ENCODE measurements at places on chromosomes 4 and X. TPM values are rescaled to one million over a fixed set of nuclear protein-coding genes. Genes with fewer than 3 reads are reported as not detected.

Gene SLC9B1
- total RNA-seq, result 0.95 TPM

Gene MSANTD1
- total RNA-seq, result 1.1 TPM

Gene PGAM4
- total RNA-seq, result not detected

Gene YY2
- 2.7 TPM for total RNA-seq

Gene MAGEE2
- total RNA-seq, result not detected

Gene NPY2R
- total RNA-seq, result 0.28 TPM

Gene MAGEA2B
- not detected for total RNA-seq

Gene CXXC4
- total RNA-seq, result 0.12 TPM

Gene NAP1L2
- total RNA-seq, result 1.5 TPM

DNA sequence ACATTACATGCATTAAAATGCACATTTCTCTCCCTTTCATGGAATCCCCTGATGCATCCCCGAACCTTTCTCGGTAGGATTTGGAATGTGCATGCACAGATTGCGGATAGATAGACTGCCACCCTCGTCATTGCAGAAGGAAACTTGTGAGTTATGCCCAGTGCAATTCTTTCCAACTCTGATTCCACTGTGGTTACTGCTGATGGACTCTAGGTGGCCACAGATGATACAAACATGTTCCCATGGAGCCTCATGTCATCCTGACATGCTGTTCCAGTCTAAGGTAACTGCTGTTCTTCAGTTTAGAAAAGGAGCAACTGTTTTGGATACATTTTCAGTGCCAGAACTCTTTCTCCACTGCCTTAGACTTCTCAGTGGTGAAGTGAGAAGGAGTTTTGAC lies 9.1 kb upstream of the VCX3B start:
- no peak for DNase-seq

DNA sequence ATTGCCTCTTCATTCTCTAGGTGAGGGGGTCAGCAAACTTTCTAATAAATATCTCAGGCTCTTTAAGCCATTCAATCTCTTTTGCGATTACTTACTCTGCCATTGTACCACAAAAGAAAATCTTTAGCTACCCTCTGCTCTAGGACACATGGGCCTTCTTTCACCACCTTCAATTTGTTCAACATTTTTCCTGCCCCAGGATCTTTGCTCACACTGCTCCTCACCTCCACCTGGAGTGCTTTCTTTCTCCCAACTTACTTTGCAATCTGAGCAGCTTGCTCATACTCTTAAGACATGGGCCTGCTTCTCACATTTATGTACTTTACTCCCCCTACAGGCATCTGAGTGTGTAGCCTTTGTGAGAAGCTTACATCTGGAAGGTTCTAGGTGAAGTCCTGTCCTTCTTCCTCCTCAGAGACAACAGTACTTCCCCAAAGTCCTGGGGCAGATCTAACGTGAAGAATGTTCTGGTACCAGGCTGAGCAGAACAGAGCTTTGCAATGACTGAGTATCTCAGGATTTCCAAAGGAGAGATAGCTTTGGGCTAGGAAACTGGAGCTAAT lies 55.0 kb upstream of the PRDM5 start:
- DNase-seq, result no peak

DNA sequence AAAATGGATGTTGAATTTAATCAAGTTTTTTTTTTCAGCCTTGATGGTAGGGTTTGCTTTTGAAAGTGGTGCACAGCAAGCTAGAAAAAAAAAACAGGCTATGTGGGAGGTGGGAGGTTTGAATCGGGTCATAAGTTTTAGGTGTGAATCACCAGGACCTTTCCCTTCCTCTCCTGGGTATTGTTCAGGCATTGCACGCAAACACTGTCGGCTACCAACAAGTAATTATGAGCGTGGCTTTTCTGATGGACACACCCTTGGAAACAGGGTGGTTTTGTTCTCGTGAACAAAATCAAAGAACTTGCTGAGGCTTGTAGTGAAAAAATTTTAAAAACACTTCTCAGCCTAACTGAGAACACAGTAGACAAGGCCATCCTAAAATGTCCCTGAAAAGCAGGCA lies 18.1 kb downstream of the PIR start:
- DNase-seq, result no peak

DNA sequence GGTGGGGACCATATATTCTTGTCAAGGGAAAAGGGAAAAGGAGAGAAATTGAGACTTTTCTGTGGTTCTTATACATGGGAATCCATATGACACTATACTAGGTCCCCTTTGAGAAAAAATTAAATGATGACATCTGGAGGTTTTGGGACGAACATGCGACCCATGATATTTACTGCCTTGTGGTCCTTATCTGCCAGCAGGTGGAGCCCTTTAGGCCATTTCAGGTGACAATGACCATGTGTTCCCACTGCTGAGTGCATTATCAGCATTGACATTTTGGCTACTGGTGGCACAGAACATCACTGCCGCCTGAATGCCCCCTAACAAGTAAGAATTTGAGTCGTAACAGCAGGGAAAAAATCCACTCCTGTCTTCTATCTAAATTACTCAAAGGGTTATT lies 843.4 kb downstream of the FSTL5 start:
- no peak for DNase-seq

DNA sequence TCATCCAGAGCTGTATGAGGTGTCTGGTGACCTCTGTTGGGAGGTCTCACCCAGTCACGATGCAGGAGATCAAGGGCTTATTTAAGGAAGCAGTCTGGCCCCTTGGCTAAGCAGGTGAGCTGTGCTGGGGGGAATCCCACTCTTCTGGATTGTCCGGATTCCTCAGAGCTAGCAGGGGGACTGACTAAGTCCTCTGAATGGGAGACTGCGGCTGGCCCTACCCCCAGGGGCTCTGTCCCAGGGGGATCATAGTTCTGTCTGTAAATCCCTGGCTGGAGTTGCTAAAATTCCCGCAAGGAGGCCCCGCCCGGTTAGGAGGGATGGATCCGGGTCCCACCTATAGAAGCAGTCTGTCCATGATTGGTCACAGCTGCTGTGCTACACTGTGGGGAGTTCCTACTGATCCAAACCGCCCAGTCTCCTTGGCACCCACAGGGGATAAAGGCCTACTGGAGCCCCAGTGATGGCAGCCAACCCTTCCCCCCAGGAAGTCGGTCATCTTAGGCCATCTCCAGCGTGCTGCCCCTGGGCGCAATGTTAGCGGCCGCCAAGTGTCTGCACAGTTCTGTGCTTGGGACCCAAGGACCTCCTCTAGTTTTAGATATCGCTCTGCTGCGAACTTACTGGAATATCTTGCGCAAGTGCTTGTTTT lies 118.2 kb upstream of the KLF8 start:
- no peak for DNase-seq

DNA sequence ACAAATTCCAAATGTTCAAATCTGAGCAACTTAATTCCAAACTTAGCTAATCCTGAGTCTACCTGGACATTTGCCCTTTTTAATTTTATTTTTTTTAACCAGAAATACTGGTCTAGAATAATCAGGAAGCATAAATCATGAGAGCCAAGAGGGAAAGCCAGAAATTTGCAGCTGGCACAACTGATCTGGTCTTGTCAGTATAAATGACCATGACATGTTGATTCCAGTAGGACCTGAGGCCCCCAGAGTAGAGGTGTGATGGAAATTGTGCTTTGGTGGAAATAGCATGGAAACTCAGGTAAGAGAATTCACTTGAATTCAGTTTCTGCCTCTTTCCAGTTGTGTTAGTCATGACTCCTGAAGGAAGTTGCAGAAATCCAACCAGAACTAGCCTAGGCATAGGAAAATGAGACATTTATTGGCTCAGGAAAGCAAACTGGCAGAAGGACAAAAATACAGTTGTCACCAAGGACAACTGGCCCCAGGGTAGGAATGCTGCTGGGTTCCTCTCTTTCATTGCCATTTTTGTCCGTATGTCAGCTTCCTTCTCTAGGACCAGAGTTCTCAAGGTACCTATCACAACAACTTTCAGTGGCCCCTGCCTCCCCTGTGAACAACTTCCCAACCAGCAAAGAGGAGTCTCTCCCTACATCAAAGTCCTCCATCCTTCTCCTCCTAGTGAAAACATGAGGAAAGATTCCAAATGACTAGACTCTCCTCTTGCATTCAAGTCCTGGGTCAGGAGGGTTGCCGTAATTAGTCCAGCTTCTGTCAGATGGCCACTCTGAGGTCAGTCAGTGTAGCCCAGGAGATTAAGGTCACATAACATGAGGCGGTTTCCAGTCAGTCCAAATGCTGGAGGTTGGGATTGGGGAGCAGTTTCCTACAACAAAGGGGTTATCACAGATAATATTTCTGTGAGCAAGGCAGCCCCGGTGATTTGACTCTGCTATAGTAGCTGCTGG lies 29.3 kb upstream of the MYOZ2 start:
- no peak for DNase-seq

DNA sequence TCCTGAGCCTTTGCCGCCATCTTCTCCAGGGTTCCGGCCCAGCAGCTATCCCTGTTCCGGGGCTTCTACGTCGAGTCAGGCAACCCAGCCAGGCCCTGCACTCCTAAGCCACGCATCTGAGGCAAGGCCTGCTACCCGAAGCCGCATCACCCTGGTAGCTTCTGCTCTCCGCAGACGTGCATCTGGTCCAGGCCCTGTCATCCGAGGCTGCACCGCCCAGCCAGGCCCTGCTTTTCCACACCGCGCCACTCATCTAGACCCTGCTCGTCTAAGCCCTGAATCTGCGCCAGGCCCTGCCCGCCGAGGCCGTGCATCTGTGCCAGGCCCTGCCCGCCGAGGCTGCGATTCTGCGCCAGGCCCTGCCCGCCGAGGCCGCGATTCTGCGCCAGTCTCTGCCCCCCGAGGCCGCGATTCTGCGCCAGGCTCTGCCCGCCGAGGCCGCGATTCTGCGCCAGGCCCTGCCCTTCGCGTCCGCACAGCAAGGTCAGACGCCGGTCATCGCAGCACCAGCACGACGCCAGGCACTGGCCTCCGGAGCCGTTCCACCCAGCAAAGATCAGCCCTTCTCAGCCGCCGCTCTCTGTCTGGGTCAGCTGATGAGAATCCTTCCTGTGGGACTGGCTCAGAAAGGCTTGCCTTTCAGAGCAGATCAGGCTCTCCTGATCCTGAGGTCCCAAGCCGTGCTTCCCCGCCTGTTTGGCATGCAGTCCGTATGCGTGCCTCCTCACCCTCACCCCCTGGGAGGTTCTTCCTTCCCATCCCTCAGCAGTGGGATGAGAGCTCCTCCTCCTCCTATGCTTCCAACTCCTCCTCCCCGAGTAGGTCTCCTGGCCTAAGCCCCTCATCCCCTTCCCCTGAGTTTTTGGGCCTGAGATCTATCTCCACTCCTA lies 75.1 kb downstream of the NUDT10 start:
- DNase-seq, result no peak

DNA sequence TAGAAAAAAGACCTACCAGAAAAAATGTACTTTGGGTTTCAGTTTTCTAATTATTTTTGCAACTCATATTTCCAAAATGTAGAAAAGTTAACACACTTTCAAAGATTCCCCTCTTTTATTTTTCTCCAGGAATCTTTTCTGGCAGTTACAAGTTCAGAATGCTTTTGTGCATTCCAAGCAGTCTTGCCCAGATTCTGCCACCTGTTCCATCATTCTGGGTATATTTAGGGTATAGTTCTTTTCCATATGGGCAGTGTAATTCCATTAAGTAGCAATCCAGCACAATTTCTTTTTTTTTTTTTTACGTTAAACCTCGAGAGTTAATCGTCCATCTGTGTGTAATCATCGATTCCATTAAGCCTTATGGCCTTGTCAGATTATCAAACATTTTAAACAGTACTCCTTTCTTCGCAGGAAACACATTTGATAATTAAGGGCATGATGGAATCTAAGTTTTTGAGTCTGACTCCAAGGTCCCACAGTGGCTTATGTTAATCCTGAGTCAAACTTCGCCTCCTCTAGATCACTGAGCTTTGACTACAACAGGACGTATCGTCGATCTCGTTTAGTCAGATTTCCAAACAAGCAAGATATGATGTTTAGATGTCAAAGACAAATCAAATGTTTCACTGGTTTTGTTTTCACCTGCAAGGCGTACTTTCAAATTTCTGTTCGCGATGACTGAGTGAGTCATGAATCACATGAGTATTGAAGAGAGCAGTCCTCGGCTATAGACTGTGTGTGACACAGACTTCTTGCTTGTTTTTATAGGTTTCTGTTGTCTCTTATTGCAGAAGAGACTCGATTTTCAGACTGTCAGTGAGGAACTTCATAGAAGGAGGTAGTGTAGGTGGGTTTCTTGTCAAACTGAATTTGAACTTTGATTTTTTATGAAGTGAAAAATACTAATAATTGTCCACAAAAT lies 118.9 kb upstream of the GK2 start:
- DNase-seq, result no peak

- DNase-seq, result no peak
These were observed 405.6 kb downstream of the SPRY1 start for GRCh38 chr4:123802082-123802645.

- DNase-seq, result no peak
These were observed 108.0 kb upstream of the PCDH18 start for GRCh38 chr4:137640156-137640837.

- DNase-seq, result no peak
These were observed 114.2 kb downstream of the SPCS3 start for GRCh38 chr4:176433983-176434382.

DNA sequence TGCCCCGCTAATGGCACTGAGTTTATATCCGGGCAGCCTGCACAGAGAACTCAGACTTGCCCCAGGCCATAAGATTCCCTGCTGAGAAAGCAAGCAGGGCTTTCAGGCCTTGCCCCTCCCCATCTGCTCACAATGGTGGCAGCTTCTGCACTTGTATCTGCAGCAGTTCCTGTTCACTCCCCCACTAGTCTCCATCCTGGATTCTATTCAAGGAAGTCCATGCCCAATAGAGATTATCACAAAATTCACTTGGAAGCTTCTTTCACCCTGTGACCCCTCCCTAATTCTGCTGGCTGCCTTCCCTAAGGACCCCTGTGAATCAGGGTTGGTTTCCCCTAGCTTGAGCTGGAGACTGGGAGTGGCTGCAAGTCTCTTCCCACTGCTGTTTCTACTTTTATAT lies 34.5 kb upstream of the UCP1 start:
- no peak for DNase-seq

DNA sequence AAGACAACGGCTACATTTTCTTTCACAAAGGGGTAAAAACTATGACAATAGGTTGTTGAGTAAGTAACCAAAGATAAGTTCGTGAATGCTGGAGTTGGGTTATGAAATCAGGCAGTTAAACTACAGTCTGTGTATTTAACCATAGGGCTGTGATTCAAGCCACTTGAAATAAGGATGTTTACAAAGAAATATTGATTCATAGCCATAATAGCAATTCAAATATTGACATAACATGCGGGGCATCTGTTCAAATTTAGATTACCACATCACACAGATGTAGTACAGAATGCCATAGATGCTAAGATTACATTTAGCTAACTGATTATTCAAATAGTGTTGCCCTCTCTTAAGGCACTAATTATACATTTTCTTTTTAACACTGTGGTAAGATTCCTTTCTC lies 364.1 kb downstream of the FSTL5 start:
- DNase-seq, result no peak

- no peak for DNase-seq
These were observed 164.7 kb downstream of the PCDH18 start for GRCh38 chr4:137367620-137368019.

- no peak for DNase-seq
These were observed 29.6 kb downstream of the KDM5C start for GRCh38 chrX:53195401-53195800.

- DNase-seq, result no peak
These were observed 84.9 kb downstream of the SPCS3 start for GRCh38 chr4:176404621-176405020.

- no peak for DNase-seq
These were observed 408.6 kb downstream of the FAM47B start for GRCh38 chrX:35351212-35351611.

All from omental fat pad (tissue), 4 donors.